ENCODE measurements at places on chromosomes 5 and 9. TPM values are rescaled to one million over a fixed set of nuclear protein-coding genes. Genes with fewer than 3 reads are reported as not detected.

Gene HSPB3
- total RNA-seq, result 10.7 TPM

Gene TYRP1
- 1.1 TPM for total RNA-seq

DNA sequence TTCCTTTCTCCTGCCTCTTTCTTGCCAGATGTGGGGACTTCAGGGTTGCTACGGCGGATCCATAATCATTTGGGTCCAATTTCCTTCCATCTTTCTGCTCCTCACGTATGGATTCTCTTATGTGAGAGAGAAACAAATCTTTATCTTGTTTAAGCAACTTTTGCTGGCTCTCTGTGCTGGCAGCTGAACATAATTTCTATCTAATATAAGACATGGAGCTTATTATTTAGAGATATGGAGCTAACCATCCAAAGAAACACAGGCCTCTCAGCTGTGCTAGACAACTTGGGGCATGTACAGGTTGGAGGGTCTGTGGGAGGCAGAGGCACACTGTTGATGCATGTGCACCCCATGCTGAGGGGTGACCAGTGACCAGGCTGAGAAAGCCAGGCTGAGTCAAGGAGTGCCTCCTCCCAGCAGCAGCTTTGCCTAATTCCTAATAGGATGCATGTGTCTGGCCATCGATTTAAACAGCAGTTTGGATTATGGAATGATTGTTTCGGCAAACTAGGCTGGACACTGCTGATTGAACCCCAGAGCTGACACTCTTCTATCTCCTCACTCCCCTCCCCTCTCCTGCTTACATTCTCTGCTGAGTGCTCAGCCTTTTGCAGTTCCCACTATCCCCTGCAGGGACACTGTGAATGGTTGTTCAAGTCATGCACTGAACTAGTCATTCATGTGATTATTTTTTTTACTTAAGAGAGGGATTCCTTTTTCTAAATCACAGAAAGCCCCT lies 195.8 kb downstream of the ERCC6L2 start:
- DNase-seq, result no peak

DNA sequence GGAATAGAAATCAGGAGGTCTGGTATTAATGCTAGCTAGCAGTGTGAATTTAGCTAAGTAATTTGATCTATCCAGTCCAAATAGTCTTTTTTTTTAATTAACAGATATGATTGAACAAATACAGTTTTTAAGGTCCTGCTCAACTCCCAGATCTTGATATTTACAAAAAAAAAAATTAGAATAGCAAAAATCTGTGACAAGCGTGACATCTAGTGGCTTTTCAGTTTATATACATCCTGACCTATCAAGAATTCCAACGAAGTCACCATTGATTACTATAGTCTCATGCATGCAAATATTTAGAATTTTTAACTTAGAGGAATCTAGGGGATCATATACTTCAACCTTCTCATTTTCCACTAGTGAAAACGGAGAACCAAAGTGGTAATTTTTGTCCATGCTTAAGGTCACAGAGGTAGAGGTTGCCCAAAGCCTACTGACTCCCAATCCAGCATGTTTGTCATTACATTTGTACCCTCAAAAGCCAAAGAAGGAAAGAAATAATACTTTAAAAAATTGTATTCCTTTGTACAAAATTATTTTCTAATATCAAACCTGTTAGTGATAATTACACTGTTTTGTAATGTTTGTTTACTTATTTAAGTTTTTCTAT lies 17.6 kb upstream of the TARS1 start:
- no peak for DNase-seq

DNA sequence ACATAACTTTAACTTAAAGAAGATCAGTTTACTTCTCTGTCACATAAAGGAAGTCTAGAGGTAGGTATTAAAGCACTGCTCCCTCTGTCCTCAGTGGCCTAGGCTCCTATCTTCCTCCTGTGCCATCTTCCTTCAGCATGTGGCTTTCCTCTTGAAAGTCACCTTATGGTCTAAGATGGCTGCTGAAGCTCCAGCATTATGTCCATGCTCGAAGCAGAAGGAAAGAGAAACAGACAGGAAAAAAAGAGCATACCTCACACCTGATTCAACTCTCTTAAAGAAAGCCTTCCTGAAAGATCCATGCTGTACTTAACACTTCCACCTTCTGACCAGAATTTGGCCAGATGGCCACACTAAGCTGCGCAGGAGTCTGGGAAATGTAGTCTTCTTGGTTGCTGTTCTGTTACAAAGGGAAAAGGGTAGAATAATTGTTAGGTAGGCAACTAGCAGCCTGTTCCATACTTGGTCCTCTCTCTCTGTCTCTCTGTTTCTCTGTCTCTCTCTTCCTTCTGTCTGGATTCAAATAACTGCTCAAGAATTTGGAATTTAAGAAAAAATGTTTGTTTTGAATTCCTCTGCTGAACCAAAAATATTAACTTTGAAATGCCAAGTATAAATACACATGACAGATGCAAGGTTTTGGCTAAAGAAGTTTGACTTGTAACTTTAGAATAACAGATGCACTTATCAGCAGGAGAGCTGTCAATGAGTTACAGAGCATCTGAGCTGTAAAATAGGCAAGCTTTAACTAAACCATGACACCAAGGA lies 16.0 kb downstream of the TMEM174 start:
- no peak for DNase-seq

DNA sequence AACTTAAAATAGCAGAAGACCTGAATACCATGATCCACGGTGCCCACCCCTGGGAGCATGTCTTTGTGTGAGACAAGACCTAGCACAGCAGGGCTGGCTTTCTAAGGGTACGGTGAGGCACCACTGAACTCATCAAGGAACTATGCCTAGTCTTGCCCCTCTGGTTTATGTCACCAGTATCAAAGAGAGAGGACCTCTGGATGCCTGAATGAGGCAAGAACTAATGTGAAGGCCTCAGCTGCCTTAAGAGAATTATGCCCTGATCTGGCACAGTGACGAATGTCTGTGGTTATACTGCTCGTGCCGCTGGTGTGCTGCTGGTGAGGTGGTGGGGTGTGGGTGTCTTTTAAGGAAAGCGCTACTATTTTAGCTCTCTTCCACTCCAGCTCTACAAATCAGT lies 23.0 kb downstream of the NREP start:
- no peak for DNase-seq

Gene NUTM2G
- not detected for total RNA-seq

DNA sequence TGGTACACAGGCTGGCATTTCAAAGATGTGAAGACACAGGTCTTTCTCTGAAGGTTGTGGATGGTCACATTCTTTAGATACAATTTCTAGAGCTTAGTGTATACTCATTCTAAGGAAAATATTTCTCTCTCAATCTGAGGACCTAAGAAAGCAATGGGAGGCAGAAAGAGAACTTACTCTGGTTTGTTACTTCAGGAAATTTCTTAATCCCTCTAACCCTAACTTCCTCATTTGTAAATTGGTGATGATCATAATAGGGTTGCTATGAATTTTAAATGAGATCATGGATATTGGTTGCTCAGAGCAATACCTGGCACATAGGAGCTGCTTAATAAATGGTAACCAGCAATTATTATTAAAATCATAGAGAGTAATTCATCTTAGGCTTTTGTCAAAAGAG lies 22.1 kb downstream of the FAM170A start:
- DNase-seq, result no peak

- DNase-seq, result no peak
These were observed 24.0 kb downstream of the TRIP13 start for GRCh38 chr5:916441-917293.

GRCh38 chr5:82476155-82476554 lies 198.0 kb upstream of the RPS23 start:
- no peak for DNase-seq

DNA sequence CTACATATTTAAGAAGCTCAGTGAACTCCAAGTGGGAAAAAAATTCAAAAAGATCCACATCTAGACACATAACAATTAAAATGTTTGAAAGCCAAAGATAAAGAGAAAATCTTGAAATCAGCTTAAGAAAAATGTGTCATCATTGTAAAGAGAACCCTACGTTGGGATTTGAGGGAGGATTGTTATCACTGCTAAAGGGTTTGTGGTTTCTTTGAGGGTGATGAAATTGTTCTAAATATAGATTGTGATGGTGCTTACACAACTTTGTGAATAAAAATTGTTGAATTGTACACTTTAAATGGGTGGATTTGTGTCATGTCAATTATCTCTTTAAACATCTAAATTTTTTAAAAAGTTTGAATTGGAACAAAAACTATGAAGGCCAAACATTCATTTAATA lies 92.2 kb upstream of the ADAMTS19 start:
- DNase-seq, result no peak

Gene GPR150
- 3.1 TPM for total RNA-seq

DNA sequence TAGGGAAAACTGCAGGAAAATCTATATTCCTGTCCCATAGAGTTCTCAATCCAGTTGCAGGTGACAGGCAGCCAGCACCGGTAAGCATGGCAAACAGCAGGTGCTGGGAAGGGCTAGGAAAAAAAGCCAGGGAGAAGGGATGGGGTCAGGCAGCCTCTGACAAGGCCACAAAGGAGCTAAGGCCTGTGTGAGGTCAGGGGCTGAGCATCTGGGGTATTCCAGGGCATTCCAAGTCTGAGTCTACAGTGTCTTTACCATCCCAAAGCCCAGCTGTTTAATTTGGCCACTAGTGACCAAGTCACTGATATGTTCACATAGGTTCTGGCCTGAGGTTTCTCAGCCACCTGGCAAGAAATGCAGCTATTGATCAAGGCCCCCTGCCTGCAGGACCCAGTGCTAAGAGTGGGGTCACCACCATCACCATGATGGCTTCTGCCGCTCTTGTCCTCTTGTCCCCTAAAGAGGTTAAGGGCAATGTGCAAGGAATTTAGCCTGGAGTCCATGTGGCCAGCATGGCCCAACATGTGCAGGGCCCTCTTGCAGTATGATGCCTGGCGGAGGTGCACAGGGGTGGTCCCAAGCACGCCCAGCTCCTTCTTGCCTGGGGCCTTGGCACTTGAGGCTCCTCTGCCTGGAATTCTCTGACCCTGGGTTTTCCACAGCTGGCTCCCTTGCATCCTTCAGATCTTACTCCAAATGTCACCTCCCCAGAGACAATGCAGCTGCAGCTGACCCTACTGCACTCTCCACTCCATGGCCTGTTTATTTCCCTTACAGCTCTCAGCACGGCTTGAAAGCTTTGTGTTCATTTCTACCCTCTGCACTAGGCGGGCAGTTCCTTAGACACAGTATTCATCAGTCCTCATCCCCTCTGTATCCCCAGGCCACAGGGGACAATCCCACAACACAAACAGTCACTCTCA lies 213.1 kb downstream of the MSX2 start:
- DNase-seq, result no peak

DNA sequence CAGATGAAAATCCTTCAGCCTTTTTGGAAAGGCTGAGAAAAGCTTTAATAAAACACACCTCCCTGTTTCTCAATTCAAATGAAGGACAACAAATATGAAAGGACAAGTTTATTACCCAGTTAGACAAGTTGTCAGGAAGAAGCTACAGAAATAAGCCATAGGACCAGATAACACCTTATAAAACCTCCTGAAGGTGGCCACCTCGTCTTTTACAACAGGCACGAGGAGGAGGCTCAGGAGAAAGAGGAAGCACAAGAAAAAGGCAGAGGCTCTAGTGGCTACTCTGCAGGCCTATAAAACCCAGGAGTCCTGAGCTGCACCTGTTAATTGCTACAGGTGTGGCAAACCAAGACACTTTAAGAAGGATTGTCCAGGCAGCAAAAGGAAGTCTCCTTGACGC lies 352.1 kb upstream of the CDH18 start:
- DNase-seq, result no peak

Gene TTC16
- not detected for total RNA-seq

DNA sequence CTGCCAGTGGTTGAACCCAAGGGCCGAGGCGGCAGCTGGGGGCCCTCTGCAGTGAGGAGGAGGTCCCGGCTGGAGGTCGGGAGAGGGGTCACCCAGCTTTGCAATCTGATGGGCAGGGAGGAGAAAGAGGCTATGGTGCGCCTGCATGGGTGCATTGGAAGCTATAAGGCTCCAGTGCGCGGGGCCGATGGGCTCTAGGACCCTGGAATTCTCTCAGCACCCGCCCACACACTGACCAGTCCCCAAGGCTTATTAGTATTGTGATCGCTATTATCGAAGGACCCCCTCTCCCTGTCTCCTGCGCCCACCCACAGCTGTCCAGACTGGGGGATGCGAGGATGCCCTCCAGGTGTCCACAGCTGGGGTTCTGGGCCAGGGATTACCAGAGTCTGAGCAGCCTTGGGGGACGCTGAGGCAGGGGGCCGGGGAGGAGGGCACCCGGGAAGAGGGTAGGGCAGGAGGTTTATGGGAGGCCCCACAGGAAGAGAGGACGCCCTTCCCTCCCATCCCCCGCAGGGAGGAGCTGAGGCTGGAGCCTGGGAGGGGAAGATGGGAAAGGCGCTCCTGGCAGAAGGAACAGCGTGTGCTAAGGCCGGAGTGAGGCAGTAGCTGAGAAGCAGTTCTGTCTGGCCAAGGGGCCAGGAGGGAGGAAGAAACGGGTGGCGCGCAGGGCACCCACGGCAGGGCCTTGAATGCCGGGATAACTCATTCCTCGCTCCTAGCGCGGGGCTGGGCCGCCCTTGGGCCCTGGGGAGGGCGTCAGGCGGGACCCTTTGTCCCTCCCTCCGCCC lies 24.2 kb downstream of the C9orf50 start:
- no peak for DNase-seq

Gene SERF1A
- 8.9 TPM for total RNA-seq

GRCh38 chr9:12903316-12903715 lies 128.5 kb downstream of the LURAP1L start:
- no peak for DNase-seq

Gene TSC1
- total RNA-seq, result 112 TPM

Gene SYNPO
- total RNA-seq, result 174 TPM

- DNase-seq, result no peak
These were observed 125.4 kb upstream of the ANKH start for GRCh38 chr5:14996997-14997396.

DNA sequence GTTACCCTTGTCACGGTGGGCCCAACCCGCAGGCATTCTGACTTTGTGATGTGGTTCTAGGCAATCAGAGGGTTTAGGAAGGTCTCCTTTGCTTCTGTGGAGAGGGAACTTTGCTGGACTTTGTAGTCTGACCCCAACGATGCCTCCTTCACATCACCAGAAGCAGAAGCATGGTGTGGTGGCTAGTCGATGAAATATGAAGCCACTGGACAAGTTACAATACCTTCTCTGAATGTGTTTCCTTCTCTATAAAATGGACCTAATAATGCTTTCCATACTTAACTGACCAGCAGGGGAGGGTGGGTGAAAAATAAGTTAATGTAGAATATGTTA lies 607 bp downstream of the SPEF2 start:
- no peak for DNase-seq

Gene LCN1
- not detected for total RNA-seq

Data from dorsolateral prefrontal cortex (tissue), 122 donors.